ENCODE measurements at places on chromosomes 12 and 14. TPM values are rescaled to one million over a fixed set of nuclear protein-coding genes. Genes with fewer than 3 reads are reported as not detected.

Gene TMEM229B
- total RNA-seq = 0.20 TPM

Gene KRT2
- not detected for total RNA-seq

Gene RAD9B
- 0.43 TPM for total RNA-seq

Gene FGD6
- total RNA-seq = 2.2 TPM

Gene SMOC1
- total RNA-seq = 70.6 TPM

Gene KLRC4
- total RNA-seq = not detected

Gene ADGRD1
- 239 TPM for total RNA-seq

Gene TTC6
- total RNA-seq = 3.1 TPM

Gene DGKA
- 15.5 TPM for total RNA-seq

Gene PUS7L
- total RNA-seq = 23.4 TPM

Gene KLRK1
- total RNA-seq = not detected

Gene HRK
- 0.25 TPM for total RNA-seq

Gene CLMN
- 9.0 TPM for total RNA-seq

Gene KCNMB4
- total RNA-seq = 2.0 TPM

Gene FAM186B
- 0.23 TPM for total RNA-seq

Gene AVPR1A
- total RNA-seq = not detected

Gene RPL36AL
- total RNA-seq = 434 TPM

Gene SCN8A
- 0.02 TPM for total RNA-seq

Gene TBC1D30
- 6.6 TPM for total RNA-seq

Gene E2F7
- total RNA-seq = 8.7 TPM

Gene OTOGL
- 2.9 TPM for total RNA-seq

Gene OR4K13
- not detected for total RNA-seq

Gene TPPP2
- not detected for total RNA-seq

Gene NR1H4
- total RNA-seq = not detected

Gene CIROP
- total RNA-seq = not detected

Gene NFATC4
- total RNA-seq = 23.6 TPM

Gene KRT5
- not detected for total RNA-seq

Gene ERGIC2
- 54.5 TPM for total RNA-seq

Gene TAS2R42
- not detected for total RNA-seq

Gene ATP2A2
- total RNA-seq = 150 TPM

Gene PLXNC1
- total RNA-seq = not detected

Gene PTMS
- total RNA-seq = 158 TPM

Gene APOF
- not detected for total RNA-seq

Gene LDHB
- total RNA-seq = 1,086 TPM

Gene CACNA1C
- total RNA-seq = 0.37 TPM

Gene VASH1
- 1.0 TPM for total RNA-seq

Gene ACSM4
- not detected for total RNA-seq

Gene KCNH3
- 0.49 TPM for total RNA-seq

Gene PTGER2
- 0.42 TPM for total RNA-seq

Gene HOXC9
- total RNA-seq = 3.8 TPM

Gene SAMD15
- total RNA-seq = 0.75 TPM

Gene GPATCH2L
- total RNA-seq = 40.1 TPM

Gene ZNF891
- total RNA-seq = 3.6 TPM

Gene NUAK1
- 13.4 TPM for total RNA-seq

Gene TMEM132C
- not detected for total RNA-seq

Gene PLEKHG7
- not detected for total RNA-seq

Gene ADAM21
- not detected for total RNA-seq

All from NCI-H460 (cell line).